ENCODE measurements at places on chromosomes 4 and X.

DNA sequence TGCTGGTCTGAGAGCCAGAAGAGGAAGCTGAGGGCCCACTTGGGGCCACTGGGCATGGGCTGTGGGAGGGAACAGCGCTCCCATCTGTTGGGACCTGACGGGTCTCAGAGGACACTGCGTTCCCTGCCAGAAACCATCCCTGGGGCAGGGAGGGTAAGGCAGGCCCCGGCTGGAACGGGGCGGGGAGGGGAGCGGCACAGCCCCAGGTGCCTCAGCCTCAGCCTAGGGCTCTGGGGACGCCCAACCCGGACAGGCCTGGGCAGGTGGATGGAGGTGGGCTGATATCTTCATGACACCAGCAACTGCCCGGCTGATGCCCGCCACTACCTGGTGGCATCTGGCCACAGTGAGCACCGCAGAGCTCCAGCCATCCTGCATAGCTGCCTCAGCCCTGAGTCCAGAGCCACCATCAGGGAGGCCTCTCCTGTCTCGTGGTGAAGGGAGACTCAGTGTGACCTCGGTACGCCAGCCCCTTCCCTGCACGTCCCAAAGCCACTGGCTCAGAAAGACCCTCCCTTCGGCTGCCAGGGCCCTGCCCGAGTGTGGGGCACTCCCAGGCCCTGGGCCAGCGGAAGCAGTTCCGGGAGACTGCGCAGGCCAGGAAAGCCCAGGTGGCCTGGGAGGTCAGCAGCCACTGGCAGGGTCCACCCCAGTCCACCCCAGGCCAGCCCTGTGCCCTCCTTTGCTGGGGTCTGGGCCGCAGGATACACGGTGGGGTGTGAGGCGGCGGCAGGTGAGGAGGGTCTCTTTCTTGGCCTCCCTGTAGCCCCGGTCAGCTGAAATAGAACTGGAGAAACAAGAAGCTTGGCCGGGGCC is 34.6 kb upstream of the FGFR3 start:
- DNase-seq: no peak

DNA sequence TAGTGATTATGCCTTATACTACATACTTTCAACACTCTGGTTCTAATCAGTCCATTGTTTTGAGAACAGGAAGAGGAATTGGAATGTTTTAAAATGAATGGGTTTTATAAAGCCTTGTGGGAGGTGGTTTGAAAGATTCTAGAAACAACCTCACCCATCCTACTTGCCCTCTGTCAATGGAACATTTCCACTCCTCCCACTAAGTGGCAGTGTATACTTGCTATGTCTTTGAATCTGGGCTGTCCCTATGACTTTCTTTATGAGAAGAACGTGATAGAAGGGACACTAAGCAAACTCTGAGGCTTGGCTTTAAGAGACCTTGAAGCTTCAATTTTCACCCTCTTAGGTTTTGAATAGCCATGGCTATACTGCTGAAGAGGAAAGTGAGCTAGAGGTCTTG is 611.2 kb downstream of the PPP4R3C start:
- DNase-seq: peak; percentile 44

DNA sequence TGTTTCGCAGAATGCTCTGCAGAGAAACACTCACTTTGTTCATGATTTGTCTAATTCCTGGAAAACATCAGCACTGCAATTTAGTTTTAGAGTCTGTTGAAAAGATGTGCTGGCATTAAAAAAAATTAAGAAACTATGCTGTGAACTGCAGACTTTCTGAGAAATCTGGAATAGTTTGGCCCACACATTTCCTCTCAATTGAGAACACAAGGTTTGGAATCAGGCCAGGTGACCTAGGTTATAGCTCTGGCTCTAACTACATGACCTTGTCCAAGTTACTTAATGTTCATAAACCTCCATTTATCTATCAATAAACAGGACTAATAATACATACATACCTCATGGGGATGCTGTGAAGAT is 61.4 kb upstream of the ENPEP start:
- no peak for DNase-seq

DNA sequence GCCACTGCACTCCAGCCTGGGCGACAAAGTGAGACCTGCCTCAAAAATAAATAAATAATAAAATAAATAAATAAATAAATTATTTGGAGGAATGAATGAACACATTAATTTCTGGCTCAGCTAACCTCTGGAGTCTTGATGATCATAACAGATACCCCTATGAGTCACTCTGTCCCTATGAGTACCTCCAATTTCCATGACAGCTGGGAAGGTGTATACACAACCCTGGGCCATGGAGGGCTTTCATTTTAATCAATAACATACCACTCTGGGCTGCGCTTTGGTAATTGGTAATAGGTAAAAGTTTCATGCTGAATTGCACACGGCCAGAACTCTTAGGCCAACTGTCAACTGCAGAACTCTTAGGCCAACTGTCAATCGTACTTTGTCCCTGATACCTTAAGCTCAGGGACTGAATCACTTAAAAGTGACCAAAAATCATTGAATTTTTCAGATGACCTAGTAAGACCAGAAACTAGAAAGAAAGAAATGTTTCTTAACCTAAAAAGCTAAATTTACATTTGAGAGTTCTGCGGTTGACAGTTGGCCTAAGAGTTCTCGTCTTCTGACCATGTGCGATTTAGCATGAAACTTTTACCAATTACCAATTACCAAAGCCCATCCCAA is 112.4 kb downstream of the ATP11C start:
- no peak for DNase-seq

GRCh38 chr4:123453061-123453680 is 56.6 kb downstream of the SPRY1 start:
- DNase-seq: peak; percentile 4

DNA sequence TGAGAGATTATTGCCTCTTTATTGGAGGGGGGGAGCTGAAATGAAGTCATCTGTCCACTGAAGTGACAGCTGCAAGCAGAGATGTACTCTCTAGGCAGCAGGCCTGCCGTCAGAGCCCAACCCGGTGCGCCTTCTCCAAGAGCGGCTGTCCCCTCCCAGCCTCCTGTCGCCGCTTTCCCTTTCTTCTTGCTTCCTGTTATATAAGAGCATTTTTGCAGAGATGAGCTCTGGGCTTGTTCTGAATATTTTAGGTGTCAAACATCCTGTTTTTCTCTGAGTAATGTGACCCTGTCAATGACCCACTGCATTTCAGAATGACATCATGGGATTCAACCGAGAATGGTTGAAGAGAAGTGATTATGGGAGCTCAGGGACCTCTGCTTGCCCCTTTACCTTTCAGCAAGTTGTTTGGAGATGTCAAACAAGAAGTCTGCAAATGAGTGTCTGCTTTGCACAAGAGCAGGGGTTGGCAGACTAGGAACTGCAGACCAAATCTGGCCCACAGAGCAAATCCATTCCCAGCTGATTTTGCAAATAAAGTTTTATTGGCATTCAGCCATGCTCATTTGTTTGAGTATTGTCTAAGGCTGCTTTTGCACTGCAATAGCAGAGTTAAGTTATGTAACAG is 79.9 kb downstream of the SLC9A6 start:
- no peak for DNase-seq

- DNase-seq: no peak
These were observed 121.2 kb upstream of the GRPR start for GRCh38 chrX:16002185-16002584.

DNA sequence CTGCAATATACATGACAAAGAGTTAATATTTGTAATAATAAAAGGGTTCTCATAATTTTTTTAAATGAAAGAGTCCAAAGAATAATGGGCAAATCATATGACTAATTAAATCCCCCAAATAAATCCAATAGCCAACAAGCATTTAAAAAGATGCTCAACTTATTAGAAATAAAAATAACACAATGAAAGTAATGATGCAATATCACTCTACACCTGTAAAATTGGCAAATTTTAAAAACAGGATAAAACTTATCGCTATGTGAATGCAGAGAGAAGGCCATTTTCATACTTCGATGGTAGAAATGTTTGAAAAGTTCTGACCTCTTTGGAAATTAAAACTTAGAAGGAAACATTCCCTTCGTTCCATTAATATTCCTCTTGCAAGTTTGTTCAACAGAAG is 1.9 kb downstream of the F8 start:
- no peak for DNase-seq

DNA sequence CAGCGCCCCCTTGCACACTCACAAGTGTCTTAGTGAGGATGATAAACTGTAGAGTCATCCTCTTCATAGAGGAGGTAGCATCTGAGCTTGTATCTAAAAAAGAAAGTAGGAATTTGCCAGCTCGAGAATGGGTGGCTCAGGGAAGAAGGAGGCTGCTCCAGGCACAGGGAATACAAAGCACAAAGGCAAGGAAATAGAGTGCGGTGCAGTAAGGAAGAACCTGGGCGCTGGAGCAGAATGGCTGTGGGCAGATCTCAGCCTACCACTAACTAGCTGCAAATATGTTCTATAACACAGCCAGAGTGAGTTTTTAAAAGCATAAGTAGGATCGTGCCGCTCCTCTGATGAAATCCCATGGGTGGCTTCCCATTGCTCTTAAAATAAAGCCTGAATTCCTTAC is 61.6 kb upstream of the MAPK10 start:
- DNase-seq: no peak

- no peak for DNase-seq
These were observed 31.6 kb downstream of the ETDC start for GRCh38 chrX:135340831-135341230.

DNA sequence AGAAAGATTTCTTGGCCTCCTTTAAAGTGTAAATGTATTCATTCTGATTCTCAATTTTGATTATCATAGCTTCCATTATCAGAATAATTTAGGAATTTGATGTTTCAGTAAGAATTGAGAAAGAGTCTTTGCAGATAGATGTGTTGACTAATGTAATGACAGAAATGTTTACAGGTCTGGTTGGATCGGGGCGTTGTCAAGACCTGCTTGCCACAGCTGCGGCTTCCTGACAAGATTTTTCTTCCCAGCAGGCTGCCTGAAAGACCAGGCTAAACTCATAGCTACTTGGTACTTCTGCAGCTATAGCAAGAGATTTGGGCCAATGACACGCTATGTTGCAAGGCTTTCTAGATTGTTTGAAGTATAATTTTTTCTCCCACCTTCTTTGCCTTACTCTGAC is 91.5 kb upstream of the ANKRD50 start:
- DNase-seq: no peak

DNA sequence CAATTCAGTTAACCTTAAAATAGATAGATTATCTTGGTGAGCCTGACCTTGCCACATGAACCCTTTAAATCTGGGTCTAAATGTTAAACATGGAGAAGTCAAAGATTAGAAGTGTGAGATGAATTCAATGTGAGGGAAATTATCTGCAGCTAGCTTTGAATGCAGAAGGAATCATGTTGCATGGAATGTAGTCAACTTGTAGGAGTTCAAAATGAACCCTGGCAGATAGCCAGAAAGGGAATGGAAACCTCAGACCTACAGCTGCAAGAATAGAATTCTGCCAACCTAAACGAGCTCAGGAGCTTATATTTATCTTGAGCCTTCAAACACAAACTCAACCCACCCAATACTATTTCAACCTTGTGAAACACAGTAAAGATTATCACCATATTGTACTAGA is 632.5 kb downstream of the KCTD8 start:
- no peak for DNase-seq

DNA sequence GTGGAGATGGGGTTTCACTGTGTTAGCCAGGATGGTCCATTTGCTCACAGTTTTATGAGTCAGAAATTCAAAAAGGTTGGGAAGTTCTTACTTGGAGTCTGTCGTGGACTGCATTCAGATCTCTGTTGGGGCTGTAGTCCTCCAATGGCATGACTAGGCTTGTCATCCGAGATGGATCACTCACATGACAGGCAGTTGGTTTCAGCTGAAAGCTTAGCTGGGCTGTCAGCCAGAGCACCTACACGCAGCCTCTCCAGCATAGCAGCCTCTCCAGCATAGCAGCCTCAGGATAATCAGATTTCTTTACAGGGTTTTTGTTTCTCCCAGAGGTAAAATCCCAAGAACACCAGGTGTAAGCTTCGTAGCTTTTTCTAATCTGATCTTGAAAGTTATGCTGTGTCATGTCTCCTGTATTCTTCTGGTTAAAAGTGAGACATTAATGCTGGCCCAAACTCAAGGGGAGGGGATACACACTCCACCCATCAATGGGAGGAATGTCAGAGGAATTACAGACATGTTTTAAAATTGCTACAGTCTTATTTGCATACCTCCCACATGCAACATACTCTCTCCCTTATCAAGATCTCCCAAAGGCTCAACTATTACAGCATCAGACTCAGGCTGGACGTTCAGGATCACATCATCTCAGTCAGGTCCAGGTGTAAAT is 31.6 kb upstream of the SOD3 start:
- no peak for DNase-seq

- peak; percentile 65 for DNase-seq
These were observed 5.7 kb upstream of the DGAT2L6 start for GRCh38 chrX:70171624-70172023.

DNA sequence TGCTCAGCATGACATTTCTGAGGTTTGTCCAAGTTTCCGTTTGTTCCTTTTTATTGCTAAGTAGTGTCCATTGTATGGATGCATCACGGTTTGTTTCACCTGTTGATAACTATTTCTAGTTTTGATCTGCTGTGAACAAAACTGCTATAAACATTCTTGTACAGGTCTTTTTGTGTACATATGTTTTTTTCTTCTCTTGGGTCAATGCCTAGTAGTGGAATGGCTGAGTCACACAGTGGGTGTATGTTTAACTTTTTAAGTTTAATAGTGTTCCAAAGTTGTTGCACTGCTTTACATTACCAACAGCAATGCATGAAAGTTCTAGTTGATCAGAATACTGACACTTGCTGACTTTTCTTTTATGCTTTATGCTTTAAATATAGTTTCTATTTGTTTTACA is 76.7 kb downstream of the MAOB start:
- no peak for DNase-seq

GRCh38 chrX:81390237-81390636 is 188.3 kb downstream of the SH3BGRL start:
- DNase-seq: no peak

- DNase-seq: no peak
These were observed 37.3 kb upstream of the MYOZ2 start for GRCh38 chr4:119098306-119098705.

DNA sequence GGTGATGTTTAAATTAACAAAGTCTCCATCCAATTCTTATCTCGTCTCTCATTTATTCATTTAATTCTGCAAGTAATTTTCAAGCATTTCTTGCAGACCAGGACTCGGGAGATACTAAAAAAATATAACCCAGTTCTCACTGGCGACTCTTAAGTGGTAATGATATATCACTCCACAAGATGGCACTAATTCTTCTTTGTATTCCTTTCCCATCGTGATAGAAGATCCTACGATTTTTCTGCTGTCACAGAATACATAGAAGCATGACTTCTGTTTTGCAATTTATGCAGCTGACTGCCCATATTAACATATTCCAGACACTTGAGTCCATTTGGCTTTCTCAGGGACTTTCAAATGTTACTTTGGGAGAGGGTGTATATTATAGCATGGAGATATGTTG is 64.0 kb upstream of the FGF13 start:
- peak; percentile 46 for DNase-seq

- DNase-seq: no peak
These were observed 77.8 kb downstream of the OR13H1 start for GRCh38 chrX:131621650-131622049.
